ENCODE measurements at places on chromosomes 16 and 17.

GRCh38 chr17:37766971-37767370, 22.1 kb upstream of the HNF1B start:
- no peak for DNase-seq

DNA sequence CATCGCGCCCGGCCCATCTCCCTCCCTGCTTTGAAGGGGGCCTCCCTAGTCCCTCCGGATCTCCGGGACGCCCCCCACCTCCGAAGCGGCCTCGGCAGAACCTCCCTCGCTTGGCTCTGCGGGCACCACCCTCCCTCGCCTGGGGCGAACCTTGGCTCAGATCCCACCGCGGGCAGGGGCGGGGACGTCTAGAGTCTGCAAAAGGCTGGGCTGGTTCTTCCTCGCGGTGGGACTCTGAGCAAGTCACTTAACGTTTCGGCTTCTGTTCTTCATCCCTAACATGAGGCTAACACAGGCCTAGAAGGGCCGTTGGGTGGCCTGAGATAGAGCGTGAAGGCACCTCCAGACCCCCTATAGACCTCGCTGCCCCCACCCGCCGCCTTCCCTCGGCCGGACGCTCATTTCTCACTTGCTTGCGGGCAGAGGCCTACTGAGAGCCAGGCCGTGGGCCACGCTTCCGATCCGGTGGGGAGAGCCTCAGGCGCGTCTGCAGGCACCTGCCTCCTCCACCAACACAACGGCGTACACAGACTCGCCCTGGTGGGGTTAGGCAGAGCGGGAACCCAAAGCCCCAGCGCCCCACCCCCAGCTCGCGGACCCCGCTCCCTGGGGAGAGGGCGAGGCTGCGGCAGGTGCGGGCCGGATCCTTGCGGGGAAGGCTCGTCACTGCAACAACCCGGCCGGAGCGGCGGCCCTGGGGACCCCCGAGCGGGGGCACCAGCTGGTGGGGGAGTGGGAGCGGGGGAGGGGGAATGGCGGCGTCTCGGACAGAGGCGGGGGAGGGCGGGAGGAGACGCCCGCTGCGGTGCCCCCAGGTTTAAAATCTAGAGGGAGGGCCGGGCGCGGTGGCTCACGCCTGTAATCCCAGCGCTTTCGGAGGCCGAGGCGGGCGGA, 5.4 kb downstream of the MYO1C start:
- peak; percentile 58 for DNase-seq

GRCh38 chr17:42120770-42121769, at the start of gene KAT2A:
Gene KAT2A, minus strand, starts transcription at chr17:42121367. Its CDS starts 63 bp downstream, at chr17:42121304.
- peak; percentile 42 for DNase-seq

DNA sequence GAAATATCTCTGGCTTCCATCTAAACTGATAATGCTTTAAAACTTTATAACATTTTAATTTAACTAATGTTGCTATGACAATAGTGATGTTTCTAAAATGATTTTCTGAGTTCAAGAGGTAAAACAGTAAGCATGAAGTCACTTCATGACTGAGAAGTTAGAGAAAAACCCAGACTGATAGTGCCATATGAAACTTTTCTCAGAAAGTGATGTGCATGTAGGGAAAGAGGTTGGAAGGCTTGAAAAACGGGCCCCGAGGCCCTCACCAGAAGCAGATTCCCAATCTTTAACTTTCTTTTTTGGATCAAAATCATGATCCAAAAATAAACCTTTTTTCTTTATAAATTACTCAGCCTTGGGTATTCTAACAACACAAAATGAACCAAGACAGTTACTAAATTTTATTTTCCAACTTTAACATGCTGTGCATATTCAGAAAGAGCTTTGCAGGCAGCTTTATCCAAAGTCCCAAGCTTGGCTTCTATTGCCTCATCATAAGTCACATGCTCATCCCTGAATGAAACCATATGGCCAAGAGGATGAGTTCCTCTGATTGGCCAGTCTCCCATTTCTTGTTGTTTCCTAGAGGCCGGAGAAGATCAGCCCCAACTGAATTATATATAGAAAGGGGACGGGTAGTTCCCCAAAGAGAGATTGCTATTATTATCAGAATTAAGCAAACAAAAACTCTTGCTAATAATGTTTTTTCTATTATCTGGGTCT, 357.6 kb upstream of the SALL1 start:
- no peak for DNase-seq

DNA sequence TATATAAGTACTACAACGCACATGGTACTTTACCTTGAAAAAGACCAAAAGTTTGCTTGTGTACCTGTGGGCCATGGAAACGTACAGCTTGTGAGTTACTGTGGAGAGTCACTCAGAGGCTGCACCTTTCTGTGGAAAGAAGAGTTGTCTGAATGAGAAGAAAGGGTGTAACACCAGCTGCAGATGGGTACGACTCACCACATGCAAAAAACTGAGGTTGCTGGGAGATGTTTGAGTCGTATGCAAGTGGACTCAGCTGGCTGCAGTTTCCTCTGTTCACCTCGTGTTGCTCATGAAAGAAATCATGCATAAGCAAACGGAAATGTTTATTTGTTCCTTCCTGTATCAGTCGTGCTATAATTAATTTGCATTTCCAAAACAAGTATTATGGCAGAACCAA, 22.4 kb upstream of the DYNLRB2 start:
- DNase-seq: no peak

DNA sequence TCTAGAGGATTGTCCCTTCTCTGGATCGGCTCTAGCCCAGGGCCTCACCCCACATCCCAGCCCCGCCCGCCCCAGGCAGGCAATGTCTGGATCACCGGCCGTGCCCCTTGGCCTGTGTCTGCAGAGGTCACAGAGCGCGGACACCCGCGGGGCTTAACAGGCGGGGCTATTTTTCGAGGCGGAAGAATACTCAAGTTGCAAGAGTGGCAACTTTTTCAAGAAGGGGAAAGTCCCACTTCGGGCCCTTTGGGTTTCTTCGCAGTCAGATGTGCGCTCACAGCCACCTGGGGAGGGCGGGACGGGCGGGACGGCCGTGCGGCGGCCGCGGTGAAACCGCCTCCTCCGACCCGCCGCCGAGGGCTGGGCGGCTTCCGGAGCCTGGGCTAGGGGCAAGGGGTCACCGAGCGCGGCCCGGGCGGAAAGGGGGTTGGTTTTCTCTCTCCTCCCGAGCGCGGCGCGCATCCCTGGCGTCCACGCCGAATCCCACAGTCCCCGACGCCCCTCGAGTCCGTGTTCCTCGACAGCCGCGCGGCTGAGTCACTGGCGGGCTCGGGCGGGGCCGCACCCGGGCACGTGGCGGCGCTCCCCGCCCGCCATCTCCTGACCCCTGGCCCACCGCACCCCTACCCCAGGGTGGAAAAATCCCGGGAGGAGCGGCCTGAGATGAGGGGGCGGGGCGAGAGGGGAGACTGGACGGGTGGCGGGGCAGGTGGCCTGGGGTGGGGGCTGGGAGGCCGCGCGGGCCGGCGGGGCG, 1.2 kb upstream of the PFN1 start:
- peak; percentile 54 for DNase-seq

DNA sequence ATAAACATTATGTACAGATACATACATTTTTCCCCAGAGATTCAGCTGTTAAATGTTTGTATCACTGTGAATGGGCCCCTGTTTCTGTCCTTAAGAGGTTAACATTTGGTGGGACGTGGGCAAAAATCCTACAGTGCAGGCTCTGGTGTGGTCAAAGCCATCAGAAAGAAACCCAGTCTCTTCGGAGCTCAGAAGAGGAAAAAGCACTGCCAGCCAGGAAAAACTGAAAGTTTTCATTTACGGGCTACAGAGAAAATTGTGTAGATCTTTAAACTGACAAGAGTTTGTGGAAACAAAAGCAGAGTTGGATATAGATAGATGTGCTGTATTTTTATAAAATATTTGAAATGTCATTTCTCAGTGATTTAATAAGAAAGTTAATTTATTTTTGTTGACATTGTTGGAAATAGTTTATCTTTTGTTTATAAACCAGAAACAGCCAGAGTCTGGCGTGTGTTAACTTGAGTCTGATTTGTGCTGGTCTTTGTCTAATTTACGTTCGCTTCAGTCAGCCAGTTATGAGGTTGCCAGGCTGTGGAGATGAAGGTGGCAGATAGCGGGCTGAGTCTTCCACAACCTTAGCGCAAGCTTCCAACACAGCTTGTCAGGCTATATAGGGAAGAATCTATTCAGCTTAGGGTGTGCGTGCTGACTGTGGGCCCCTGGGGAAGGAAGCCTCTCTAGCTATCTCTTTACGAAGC, 9.5 kb upstream of the TEKT3 start:
- no peak for DNase-seq

- no peak for DNase-seq
These were observed 67.1 kb downstream of the PRKCB start for GRCh38 chr16:23902748-23903414.

GRCh38 chr17:64736804-64737492, 74.8 kb upstream of the SMURF2 start:
- peak; percentile 20 for DNase-seq

- DNase-seq: no peak
These were observed 23.4 kb downstream of the CBFB start for GRCh38 chr16:67052399-67052798.

- DNase-seq: no peak
These were observed 10.6 kb downstream of the TSC2 start for GRCh38 chr16:2058420-2058819.

DNA sequence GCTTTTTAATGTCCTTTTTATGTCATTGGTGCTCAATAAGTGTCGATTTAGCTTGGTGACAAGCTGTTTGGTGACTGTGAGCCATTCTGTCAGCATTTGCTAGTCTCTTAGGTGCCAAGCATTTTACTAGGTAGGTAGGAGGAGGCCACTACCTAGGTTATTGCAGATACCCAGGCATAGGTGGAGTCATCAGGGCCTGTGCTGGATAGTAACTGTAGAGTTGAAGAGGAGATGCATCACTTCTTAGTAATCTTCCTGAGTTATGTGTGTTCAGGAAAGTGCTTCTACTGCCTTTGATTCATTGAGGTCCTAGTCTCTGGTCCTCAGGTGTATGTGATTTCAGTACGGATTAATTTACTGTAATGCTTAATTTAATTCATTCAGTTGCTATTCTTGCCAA, 17.7 kb downstream of the USP10 start:
- DNase-seq: no peak

- DNase-seq: no peak
These were observed 928 bp downstream of the CASKIN2 start for GRCh38 chr17:75514299-75514918.

DNA sequence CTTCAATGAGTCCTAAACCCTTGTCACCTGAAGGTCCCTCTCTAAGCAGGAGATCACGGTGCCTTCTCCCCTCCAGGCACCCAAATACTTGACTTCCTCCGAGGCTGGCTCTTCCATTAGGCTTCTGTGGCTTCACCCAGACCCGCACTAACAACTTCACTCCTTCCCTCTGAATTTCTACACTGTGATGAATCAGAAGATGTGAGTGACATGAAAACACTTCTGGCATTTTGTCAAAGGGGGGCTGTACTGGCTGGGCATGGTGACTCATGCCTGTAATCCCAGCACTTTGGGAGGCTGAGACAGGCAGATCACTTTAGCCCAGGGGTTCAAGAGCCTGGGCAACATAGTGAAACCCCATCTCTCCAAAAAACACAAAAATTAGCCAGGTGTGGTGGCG, 72.6 kb upstream of the CNEP1R1 start:
- no peak for DNase-seq

- no peak for DNase-seq
These were observed 649 bp downstream of the GSE1 start for GRCh38 chr16:85613604-85614337.

GRCh38 chr16:21281698-21282389, 3.8 kb upstream of the CRYM start:
- DNase-seq: no peak

GRCh38 chr16:66434619-66435430, 7.7 kb downstream of the BEAN1 start:
- DNase-seq: no peak

- DNase-seq: peak; percentile 37
These were observed 3.4 kb downstream of the SGCA start for GRCh38 chr17:50169121-50169764.

- DNase-seq: no peak
These were observed 52.9 kb upstream of the MAF start for GRCh38 chr16:79653373-79653891.

DNA sequence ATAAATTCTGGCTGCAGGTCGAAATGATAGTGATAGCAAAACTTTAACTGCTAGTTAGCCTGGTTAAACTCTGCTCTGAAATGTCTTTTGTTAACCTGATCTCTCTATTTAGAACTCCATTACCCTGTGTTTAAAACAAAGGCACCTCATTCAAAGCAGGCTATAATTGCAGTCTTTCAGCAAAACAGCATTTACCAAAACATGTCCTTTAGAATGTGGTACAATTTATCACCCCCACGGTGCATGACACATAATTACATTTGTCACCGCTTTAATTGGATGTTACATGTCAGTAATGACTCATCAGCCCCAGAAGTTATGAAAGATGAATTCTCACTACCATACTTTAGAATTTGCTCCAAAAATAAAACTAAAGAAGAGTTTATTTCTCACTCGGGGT, 295.4 kb downstream of the TOX3 start:
- no peak for DNase-seq

DNA sequence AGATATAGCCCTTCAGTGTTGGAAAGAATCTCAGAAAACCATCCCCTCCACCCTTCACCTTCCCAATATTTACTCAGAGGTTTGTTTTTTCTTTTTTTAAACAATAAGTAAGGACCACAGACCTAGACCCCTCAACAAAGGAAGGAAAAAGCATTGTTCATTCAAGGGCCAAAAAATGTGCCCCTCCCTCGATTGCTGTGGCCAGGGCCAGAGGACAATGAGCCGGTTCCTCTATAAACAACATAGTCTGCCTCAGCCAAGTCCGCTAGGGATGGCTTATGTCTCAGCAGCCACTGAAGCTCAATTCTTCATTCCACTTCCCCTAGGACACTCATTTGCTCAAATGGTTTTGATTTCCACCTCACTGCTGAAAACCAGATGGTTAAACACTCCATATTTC, 24.0 kb downstream of the TRIM16 start:
- DNase-seq: no peak

- DNase-seq: no peak
These were observed 58.0 kb downstream of the RBFOX3 start for GRCh38 chr17:79552824-79553223.

Data from stimulated activated CD8-positive, alpha-beta memory T cell treated with anti-CD3 and anti-CD28 coated beads, Interleukin-2, amount 100 ng/mL, for 1 hour (primary cell).